ENCODE measurements at places on chromosomes 6 and 20.

GRCh38 chr6:141103246-141103645, 1029.5 kb upstream of the GJE1 start:
- DNase-seq, result no peak

DNA sequence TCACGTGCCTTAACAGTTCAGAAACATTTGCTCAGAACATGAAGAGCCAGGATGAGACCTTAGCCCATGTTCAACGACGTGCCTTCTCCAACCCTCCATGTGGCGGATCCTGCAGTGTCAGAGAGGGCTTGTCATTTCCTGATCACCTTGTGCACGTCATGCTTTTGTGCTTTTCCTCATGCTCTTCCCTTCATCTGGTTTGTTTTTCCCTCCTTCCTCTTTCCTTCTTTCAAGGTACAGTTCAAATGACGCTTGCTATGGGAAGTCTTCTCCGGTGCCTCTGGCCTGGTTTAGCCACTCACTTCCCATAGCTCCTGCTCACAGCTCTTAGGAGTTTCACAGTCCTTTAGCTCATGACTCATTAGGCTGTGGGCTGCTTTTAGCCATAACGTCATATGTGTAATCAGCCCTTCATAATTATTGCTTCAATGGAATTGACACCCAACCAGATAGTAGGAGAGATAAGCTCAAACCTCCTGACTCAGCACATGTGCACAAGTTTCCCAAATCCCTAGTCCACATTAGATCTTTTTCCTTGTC, 102.7 kb upstream of the CNKSR3 start:
- no peak for DNase-seq

- DNase-seq, result no peak
Measured at GRCh38 chr6:31794294-31794865, 1.2 kb downstream of the VARS1 start.

GRCh38 chr6:146292506-146292905, 251.1 kb upstream of the RAB32 start:
- DNase-seq, result no peak

GRCh38 chr6:106782536-106783285, 153.3 kb downstream of the QRSL1 start:
- DNase-seq, result no peak

- no peak for DNase-seq
Measured at GRCh38 chr6:160437154-160437553, 89.0 kb downstream of the SLC22A3 start.

- DNase-seq, result no peak
Measured at GRCh38 chr6:165181951-165182414, 127.4 kb downstream of the C6orf118 start.

- DNase-seq, result no peak
Measured at GRCh38 chr20:37574199-37574890, 46.7 kb upstream of the BLCAP start.

DNA sequence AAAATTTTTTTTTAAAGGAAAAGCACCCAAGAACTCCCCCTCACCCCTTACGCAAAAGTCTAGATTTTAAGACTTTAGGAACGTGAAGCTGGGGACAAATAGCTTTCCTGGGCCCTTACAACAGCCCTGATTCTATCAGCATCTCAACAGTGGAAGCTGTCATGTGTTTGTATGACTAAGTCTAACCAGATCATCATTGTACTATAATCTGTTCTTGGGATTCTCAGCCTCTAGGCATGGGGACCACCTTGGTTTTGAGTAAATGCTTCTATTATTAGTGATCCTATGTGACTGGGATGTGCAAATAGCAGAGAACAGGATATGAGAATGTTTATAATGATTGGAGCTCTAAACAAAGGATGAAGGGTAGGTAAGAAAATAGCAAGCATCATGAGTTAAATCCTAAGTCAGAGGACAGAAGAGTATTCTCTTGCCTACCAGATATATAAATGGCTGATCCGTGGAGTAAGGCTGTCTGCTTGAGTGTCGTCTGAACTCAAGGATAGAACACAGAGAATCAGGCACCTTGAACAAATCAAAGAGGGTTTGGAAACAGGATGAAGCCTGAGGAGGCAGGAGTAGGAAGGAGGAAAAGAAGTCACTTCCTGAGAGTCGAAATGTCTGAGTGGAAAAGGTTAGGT, 105.7 kb upstream of the FAM184A start:
- no peak for DNase-seq

GRCh38 chr6:167981916-167982462, 15.5 kb upstream of the KIF25 start:
- DNase-seq, result no peak

DNA sequence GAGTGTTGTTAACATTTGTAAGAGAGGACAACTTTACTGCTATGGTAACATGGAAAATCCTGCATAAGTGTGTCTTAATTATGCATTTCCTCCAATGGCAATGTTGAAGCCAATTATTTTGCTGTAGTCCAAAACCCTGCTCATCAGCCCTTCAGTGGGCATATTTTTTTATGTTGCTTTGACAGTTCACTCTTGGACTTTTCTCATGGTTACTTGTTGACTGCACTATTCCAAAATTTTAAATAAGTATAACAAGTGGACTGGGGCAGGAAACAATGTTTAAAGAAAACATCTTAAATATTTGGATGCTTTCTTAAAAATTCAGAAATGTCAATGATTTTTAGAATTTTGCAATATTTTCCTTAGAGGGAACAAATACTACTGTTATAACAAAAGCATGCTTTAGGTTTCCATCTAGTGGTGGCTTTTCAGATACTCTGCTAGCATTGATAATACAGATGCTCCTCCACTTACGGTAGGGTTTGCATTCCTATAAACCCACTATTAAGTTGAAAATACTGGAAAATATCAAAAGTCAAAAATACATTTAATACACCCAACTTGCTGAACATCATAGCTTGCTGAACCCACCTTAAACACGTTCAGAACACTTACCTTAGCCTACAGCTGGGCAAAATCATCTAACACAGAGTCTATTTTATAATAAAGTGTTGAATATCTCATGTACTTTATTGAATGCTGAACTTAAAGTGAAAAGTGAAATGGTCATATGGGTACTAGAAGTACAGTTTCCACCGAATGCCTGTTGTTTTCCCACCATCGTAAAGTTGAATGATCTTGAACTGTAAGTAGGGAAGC, 86.4 kb downstream of the ADGRG6 start:
- no peak for DNase-seq

DNA sequence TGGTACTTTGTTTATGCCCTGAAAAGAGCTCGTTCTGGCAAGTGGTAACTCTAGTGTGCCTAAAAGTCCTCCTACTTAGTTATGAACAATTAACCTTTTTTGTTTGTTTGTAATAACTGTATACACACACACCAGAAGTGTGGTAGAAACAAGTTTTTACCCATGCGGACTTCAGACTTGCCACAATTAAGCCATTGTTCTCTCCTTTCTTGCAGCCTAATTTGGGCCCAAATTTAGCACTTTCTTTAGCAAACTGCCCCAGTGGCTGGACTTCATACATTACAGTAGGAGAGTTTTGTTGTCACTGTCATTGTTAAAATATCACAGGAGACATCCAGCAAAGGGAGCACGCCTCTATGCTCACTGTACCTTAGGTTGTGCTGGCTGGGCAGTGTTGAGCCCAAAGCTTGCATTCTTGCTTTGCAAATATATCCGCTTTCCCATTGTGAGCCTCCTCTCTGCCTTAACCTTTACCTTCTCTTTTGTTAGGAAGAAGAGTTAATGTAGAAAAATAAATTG, 53.0 kb downstream of the LRRC1 start:
- no peak for DNase-seq

DNA sequence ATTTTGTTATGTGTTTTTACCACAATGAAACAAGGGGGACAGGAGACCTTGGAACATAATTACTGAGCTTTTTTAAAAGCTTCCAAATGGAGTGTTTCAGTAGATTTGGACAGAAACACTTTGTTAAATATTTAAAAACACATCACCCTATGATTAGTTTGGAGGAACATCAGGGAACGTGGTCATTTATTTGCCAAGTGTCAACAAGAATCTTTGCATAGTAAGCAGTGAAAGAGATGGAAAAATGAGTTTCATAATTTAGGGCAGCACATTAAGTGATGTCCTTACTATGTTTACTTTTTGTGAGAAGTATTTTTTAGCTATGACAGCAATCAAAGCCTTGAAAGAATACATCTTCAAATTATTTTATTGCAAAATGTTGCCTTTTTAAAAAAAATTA, 82.6 kb downstream of the PROKR2 start:
- no peak for DNase-seq

- no peak for DNase-seq
Measured at GRCh38 chr6:12075067-12075563, 63.0 kb downstream of the HIVEP1 start.

DNA sequence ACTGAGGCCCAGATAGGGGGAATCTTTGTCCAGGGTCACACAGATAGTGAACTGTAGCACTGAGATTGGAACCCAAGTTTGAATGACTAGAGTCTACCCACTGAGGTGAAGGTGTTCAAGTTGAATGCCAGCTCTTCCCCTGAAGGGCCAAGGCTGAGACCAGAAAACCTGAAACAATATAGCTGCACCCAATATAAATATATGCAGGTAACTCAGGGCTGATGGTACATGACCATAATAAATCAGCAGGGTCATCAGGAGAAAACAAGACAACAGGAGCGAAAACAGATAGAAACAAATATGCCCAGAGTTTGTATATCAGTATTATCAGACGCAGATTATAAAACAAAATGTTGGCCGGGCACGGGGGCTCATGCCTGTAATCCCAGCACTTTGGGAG, 4.0 kb upstream of the RBCK1 start:
- DNase-seq, result no peak

DNA sequence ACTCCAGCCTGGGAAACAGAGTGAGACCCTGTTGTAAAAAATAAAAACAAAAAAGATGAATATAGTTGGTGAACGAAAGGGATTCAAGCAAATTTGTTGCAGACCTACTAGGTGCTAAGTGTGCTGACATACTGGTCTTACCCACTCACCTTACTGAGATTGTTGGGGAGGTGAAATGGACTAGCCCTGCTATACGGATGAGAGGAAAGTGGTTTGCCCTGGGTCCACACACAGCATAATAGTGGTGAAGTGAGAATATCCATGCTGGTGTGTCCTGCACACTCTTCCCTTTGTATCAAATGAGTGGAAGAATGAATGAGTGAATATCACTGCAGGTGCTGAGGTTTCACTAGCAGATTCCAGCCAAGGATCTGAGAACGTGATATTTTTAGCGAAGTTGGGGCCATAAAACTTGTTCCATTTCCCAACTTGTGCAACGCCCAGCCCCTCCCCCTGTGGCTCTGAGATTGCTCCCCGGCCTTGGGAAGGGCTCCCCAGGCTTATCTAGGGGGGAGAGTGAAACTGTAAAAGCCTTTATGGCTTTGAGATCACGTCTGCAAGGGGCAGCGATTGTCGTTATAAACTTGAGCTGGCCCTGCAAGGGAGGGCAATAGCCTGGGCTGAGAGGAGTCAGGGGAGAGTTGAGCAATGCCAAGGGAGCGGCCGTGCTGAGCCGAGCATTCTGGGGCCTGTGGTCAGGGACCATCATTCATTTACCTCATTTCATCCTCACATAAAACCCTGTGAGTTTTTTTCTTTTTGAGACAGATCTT, 33.2 kb upstream of the TTPAL start:
- DNase-seq, result no peak

DNA sequence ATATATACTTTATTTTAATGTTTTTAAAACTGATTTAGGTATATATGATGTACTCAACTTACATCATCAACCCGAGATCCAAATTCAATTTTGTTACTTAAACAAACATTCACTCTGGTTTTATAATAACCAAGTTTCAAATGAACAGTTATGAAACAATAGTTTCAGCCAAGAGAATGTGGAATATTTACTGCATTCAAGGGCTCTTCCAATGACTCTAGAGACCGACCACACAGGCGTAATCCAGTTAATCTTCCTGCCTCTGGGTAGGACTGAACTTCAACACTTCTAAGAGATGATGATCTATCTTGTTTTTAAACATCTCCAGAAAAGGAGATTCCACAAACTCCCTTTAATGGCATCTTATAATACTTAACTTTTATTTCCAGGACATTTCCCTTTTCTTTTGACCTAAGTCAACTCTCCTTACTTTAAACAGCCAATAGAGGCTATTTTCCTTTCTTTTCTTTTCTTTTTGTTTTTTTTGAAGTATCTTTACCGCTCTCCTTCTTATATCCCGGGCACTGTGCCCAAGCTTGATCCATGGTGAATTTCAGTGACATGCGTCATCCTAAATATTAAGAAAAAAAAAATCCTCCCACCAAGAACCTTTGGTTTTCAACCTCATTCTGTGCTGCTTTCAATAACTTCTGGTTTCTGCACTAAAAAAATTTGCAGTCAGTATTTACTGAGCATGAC, 110.1 kb downstream of the KIF13A start:
- DNase-seq, result no peak

GRCh38 chr20:32343439-32343838, 14.7 kb upstream of the ASXL1 start:
- DNase-seq, result no peak

DNA sequence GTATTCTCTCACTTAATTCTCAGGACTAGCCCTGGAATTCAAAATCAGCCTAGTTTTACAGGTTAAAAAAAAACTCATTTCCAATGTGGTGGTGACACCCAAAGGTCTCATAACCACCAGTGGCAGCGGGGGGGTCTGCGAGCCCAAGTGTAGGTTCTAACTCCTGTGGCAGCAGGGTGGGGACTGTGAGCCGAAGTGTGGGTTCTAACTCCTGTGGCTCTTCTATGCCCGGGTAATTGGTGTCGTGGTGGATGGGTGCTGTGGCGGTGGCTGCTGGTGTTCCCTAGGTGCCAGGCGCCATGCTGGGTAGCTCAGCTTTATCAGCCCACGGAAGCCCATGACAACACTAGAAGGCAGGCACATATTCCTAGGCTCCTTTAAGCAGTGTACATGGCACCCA, 4.9 kb upstream of the ANKRD60 start:
- DNase-seq, result no peak

- DNase-seq, result no peak
Measured at GRCh38 chr20:38084425-38084951, 50.9 kb downstream of the RPRD1B start.

DNA sequence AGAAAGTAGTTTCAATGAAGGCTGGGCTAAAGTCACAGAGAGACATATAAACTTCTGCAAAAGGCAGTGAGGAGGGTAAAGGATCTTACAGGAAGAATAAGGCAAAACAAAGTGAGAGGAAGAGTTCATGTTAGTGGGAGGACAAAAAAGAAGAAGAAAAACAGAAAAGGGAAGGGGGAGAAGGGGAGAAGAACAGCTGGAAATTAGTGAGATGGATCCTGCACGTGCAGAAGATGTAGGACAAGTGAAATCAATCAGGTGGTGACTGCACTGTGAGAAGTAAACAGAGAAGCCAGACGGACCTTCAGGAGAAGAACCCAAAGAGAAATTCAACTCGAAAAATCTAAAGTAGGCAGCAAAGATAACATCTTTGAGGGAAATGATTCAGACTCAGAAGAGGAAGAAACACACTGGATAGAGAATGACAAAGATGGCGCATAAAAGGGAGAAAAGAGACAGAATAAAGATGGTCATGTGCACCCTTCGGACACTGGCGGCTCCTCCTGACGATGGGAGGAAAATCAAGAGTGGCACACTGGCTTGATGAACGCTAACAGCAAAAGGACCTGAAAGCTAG, 105.9 kb downstream of the MYB start:
- DNase-seq, result no peak

Data from activated T-helper 1 cell treated with anti-CD3 and anti-CD28 coated beads, Interleukin-2, amount 50 U/mL, for 16 hours (primary cell).